AG09309 (cell line): ENCODE measurements at places on chromosomes 1 and 21.

DNA sequence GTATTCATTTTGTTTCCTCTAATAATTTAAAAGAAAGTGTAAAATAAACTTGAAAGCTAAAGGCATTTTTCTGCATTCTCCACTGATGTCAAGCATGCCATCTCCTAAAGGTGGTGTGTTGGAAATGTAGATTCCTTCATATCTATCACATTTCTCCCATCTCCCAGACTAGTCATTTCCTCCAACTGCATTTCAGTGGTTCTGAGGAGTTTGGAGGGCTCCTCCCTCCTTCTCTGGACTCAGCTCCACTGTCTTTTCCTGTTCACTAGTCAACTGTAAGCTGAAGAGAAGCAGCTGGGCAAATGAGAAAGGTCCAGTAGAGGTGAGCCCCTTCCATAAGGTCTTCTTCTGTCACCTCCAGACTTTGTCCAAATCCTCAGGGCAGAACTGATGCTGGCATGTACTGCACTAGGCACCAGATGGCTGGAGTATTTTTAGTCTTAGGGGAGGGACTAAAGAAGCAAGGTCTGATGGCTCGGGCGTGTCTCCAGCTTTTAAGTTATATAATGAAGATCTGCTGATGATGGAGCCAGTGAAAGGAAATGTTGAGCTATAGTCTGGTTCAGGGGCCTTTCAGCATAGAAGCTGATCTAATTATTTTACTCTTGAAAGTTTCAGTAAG is 186.1 kb downstream of the NTNG1 start:
- no peak for DNase-seq

DNA sequence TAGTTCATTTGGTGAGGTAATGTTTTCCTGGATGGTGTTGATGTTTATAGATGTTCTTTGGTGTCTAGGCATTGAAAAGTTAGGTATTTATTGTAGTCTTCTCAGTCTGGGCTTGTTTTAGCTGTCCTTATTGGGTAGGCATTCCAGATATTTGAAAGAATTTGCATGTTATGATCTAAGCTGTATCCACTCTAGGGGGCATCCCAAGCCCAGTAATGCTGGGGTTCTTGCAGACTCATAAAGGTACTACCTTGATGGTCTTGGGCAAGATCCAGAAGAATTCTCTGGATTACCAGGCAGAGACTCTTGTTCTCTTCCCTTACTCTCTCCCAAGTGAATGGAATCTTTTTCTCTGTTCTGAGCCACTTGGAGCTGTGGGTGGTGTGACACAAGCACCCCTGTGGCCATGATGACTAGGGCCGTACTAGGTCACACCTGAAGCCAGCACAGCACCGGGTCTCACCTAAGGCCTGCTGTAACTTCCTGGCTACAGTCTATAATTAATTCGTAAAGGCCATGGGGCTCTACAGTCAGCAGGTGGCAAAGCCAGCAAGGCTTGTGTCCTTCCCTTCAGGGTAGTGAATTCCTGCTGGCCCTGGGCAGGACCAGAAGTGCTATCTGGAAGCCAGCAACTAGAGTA is 74.8 kb upstream of the PDE4B start:
- DNase-seq, result peak; percentile 42

DNA sequence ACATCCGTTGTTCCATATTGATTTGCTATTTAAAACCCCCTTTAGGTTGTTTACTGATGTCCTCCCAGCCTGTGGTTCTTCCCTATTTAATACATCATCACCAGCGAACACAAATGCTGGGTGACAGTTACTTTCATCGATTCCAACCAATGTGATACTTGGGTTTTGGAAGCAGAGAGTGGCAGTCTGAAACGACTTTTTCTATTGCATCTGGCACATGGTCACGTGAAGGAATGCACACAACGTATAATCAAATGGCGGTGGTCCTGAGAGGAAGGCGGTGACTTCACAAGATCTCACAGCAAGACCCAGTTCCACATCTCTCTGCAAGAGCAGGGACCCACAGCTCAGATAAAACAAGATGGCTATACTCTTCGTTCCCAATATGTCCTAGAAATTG is 213.9 kb downstream of the DSCAM start:
- no peak for DNase-seq

GRCh38 chr1:119209596-119210295 is 69.3 kb upstream of the WARS2 start:
- DNase-seq, result no peak

DNA sequence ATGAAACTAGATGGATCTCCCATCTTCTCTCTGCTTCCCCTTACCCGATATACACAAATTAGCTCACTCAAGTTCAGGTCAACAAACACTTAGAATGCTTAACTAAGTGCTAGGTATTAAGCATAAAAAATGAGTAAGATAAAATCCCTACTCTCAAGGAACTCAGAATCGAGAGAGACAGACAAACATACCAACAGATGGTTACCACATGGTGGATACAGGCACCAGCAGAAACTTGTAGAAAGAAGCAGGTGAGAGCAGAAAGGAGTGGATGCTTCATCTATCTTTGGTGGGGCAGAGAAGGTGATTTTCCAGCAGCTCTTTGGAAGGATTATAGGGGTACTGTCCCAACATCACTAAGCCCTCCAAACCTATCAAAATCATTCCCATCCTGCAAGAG is 32.2 kb downstream of the C8B start:
- DNase-seq, result no peak

DNA sequence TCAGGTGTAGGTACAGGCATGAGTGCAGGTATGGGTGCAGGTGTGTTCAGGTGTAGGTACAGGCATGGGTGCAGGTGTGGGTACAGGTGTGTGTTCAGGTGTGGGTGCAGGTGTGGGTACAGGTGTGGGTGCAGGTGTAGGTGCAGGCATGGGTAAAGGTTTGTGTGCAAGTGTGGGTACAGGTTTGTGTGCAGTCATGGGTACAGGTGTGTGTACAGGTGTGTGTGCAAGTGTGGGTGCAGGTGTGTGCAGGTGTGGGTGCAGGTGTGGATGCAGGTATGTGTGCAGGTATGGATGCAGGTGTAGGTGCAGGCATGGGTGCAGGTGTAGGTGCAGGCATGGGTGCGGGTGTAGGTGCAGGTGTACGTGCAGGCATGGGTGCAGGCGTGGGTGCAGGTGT is 79.4 kb upstream of the ACTL8 start:
- DNase-seq, result no peak

- DNase-seq, result peak; percentile 99
Measured at GRCh38 chr1:85611856-85612255, 31.3 kb downstream of the CCN1 start.

DNA sequence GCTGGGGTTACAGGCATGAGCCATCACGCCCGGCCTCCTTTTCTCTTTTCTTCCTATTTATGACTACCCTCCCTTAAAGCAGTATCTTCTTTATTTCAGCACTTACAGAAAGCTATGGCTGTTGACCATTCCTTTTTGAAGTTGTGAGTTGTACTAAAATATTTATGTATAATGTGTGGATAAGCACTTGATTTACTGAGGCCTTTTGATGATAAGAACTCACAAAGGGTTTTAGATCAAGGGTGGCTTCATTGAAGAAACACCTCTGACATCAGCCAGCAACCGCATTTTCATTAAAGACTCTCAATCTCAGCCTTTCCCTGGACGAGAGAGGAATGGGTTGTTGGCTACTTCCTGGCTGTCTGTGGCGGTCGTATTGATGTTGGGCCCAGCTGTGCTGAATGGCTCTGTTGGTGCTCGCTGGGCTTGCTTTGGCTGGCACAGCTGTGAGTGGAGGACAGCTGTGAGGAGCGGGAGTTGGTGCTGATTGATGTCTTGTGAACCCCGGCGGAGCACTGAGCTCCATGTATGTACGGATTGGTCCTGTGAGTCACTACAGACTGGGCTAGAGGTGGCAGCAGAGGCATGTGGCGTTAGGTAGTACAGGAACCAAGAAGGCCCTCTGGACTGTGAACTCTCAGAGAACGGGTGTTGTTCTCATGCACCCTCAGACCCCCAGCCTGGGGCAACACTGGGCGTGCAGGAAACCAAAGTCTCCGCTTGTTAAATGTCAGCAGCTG is 208.8 kb downstream of the KIF26B start:
- DNase-seq, result no peak

- no peak for DNase-seq
Measured at GRCh38 chr1:3695326-3696217, 43.3 kb downstream of the TP73 start.

GRCh38 chr1:202760589-202760988 is 47.6 kb downstream of the KDM5B start:
- no peak for DNase-seq
